ENCODE measurements at places on chromosomes 1 and 21. TPM values are rescaled to one million over a fixed set of nuclear protein-coding genes. Genes with fewer than 3 reads are reported as not detected.

PALMD gene
- total RNA-seq: 0.19 TPM

POU3F1 gene
- 0.05 TPM for total RNA-seq

LRRC42 gene
- total RNA-seq: 28.2 TPM

ATP1A4 gene
- total RNA-seq: not detected

CLIC6 gene
- total RNA-seq: 0.09 TPM

Measured in A549 treated with dexamethasone at 1 μM for 4 hours (cell line).